ENCODE measurements at places on chromosomes 13 and 19. TPM values are rescaled to one million over a fixed set of nuclear protein-coding genes. Genes with fewer than 3 reads are reported as not detected.

DNA sequence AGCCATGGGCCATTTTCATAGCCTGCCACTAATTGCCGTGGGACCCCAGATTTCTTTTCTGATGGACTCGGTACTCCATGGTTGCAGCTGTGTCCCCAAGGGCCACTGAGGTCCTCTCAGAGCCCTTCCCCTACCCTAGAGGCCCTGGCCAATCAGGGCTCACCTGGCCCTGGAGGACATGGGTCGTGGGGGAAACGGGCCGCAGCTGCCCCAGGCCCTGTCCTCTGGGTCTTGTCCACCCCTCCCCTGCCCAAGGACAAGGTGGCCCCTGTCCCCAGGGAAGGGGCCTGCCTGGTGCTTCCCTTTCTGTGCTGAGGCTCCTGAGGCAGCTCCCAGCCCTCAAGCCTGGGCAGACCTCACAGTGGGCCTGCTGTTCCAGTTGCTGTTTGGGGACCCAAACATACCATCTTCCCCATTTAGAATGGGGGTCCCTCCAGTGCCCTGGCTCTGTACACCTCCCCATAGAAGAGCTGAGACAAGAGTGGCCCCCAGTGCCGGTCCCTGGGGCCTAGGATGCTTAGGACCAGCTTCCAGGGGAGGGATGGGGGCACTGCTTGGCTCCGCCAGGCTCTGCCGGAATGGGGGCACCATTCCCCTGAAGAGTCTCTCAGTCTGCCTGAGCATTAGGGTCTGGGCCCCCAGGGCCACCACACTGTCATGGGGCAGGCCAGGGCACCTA lies 3.2 kb downstream of the RAB11B start:
- no peak for DNase-seq

DNA sequence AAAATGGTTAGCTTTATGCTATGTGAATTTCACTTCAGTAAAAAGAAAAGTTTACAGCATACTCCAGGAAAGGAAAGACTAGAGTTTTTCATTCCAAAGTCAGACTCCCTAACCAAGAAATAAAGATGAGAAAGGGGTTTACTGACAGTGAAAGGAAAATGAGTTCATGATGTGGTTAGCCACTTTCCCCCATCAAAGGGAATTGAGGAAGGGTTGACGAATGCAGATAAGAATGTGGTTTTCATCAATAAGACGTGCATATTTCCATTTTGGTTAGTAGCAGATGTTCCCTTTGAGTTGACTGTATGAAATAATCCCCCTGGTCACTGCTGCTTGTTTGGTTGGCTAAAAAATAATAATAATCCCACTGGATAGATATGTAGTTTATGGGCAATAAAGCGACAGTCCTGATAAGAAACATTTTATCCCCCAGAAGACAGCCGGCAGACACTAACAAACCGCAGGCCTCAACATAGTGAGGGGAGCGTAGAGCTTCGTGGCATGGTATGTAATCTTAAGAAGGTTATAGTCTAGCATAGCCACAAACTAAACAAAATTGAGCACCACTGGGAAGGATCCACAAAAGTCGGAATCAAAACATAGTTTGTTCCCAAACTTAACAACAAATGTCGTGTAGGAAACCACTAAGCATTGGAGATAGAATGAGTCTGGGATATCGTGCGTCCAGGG lies 114.8 kb downstream of the COL4A2 start:
- DNase-seq: peak; percentile 92

- no peak for DNase-seq
Measured at GRCh38 chr13:109422161-109422560, 364.2 kb downstream of the IRS2 start.

- DNase-seq: no peak
Measured at GRCh38 chr19:53010494-53010893, 3.2 kb upstream of the ERVV-1 start.

- DNase-seq: no peak
Measured at GRCh38 chr13:101690871-101691270, 238.4 kb downstream of the ITGBL1 start.

DNA sequence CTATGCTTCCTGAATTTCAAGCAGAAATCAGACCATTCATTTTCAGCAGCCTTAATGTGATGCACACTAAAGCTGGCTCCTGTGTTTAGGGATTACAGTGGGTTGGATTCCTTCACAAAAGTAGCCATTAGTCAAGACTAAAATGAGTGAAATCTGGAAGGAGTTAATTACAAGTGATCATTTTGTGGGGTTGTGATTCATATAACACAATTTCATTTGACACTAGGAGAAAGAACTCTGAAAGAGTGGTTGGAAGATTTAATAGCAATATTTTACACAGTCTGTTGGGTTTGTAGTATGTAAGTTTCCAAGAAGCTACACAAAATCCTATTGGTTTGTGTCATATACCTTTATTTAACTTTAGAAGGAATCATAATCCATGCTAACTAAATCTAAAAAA lies 236.9 kb downstream of the DCT start:
- no peak for DNase-seq

GRCh38 chr19:49441960-49442350 lies 628 bp upstream of the SLC17A7 start:
- DNase-seq: no peak

DNA sequence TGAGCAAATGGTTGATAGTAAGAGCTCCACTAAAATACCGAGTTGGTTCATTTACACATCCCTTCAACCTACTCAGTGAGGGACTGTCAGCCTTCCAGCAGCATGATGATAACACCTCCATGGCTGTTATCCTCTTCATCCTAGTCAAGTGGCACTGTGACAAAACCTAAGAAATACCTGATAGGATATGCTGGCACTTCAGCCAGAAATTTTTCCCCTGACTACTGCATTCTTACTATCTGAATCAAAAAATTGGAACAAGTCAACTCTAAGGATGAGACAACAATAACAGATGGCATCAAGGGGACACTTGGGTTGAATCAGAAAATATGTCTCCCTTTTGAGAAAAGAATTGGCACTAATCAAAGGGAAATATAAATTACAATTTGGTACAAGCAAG lies 193.9 kb downstream of the KCTD12 start:
- DNase-seq: no peak

DNA sequence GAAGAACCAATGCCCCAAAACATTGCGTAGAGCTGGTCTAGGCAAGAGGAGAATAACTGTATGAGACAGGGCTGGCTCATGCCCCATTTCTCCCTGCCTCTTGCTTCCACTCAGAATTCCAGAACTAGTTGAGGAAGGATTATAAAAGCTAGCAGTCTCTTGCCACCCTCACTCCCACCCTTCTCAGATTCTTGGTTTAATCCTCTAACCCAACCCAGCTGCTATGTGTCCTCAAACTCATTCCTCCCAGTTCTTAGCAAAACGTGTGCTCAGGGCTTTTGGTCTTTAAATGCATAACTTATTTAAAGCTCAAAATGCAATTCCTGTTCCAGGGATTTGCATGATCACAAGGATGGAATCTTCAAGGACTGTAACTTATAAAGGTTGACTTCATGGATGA lies 466.3 kb downstream of the COG6 start:
- no peak for DNase-seq

DNA sequence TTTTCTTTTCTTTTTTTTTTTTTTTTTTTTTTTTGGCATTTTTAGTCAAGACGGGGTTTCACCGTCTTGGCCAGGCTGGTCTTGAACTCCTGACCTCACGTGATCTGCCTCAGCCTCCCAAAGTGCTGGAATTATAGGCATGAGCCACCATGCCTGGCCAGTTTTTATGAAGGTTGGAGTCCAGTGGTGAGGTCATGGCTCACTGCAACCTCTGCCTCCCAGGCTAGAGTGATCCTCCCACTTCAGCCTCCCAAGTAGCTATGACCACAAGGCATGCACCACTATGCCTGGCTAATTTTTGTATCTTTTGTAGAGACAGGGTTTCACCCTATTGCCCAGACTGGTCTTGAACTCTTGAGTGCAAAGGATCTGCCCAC lies 4.2 kb downstream of the SNRPA start:
- no peak for DNase-seq

- DNase-seq: no peak
Measured at GRCh38 chr19:5293612-5294378, 46.8 kb downstream of the PTPRS start.

- no peak for DNase-seq
Measured at GRCh38 chr19:3266792-3267514, 42.5 kb downstream of the CELF5 start.

DNA sequence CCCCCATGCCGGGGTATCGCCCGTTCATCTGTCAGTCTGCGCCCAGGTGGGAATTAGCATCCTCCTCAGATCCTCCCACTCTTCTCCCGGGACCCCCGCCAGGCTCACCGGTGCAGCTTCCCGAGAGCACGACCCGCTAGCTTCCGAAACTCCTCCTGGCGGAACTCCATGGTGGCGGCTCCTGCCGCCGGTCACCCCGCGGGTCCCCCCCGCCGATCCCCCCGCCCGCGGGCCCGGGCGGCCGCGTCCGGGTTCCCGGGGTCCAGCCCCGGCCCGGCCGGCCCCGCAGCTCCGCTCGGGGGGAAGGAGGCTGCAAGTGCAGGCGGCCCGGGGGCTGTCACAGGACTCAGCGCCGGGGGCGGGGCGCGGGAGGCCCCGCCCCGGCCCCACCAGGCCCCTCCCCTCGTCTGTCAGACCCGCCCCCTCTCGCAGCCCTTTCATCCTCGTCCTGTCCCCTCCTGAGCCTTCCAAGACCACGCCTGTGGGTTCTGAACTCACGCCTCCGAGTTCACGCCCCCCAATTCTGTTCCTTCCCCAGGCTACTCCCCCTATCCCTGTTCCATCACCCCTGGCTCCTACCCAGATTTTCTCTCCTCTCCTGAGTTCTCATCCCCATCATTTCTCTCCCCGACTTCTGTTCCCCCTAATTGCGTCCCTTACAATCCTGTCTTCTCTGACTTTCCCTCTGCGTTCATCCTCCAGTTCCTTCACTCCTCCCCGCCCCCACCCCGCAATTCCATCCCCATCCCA lies at the start of gene SLC17A7:
TSS of gene SLC17A7 (minus strand) at position 318 of the 750 bp plus-strand sequence. CDS start at position 170, 148 bp downstream.
- peak; percentile 64 for DNase-seq

- DNase-seq: peak; percentile 35
Measured at GRCh38 chr19:35115177-35115951, at the start of gene FXYD3. Gene FXYD3, plus strand, starts transcription at chr19:35115823. Its CDS starts 3,554 bp downstream, at chr19:35119377.

GRCh38 chr19:29293292-29293691 lies 80.3 kb upstream of the UQCRFS1 start:
- DNase-seq: no peak

DNA sequence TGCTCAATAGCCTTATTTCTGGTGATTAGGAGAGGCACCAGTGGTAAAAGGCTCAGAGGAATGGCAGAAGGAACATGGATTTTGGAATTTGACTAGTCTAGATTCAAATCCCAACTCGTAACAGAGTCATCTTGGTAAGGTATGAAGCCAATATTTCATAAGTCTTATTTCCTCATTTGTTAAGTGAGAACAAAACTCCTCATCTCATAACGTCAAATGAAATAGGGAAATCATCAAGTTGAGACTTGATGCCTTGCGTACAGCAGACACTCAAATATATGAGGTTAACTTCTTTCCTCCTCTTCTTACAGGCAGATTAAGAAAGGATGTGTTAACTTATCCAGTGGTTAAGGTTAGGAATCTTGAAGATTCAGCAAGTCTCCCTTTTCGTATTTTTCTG lies 189.2 kb downstream of the DLEU7 start:
- DNase-seq: no peak

- peak; percentile 79 for DNase-seq
Measured at GRCh38 chr19:56252699-56253422, 19.7 kb upstream of the EDDM13 start.

- DNase-seq: no peak
Measured at GRCh38 chr13:33997574-33997973, 179.6 kb downstream of the RFC3 start.

DNA sequence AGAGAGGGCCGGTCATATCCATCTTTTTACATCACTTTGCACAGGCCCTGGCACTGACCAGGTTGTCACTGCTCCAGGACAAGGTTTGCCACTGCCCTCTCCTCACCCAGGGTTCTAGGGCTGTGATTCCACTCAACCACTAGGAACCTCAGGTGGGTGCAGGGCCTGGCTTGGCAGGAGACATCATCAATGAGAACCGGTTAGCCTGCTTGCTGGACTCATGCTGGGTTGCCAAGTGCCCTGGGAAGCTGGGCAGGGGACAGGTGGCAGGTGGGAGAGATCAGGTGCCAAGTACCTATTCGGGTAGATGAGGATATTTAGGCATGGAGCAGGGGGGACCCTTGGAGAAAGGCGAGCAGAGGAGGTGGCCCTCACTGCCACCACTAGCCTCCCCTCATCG lies 4.2 kb upstream of the CERS4 start:
- DNase-seq: no peak

- DNase-seq: no peak
Measured at GRCh38 chr13:89458456-89458855, 1787.3 kb downstream of the SLITRK5 start.

DNA sequence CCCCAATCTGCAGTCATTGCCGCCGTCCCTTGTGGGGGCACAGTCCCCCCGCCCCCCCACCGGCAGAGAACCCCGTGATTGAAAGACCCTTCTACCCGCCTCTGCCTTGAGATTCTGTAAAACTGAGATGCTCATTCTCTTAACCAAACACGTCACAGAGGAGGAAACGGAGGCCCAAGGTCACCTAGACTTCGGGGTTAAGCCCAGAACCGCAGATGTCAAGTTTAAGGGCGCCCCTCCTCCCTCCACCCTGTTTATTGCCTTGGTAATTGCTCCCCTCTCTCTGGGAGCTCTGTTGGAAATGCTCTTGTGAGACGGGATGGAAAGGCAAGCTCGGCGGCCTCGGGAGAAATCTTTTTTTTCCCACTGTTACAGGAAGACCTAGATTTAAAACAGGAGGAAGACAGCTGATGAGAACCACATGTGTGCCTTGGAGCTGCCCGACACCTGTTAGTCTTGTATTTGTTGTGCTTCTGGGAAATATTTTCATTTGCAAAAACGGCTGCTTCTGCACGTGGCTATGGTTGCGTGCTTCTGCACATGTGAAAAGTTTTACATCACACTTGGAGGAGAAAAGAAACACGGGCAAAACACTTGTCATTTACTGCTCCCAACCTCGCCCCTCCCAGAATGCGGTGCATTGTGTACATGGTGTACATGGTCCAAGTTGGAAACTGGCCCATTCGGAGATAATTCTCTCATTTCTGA lies 1.1 kb upstream of the MED26 start:
- DNase-seq: peak; percentile 69

DNA sequence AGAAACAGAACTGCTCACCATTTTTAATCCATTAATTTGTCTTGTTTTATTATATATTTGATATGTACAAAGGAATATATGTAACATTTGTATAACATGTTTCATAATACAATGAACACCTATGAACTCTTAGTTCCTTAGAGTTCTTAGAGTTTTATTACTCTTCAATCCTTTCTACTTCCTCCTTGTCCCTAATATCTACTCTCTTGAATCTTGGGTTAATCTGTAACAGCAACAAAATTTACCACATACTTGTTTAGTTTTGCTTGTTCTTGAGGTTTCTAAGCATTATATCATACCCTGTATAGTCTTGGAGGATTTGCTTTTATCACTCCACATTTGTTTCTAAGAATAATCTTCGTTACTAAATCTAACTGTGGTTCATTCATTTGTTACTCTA lies 151.4 kb downstream of the PDS5B start:
- no peak for DNase-seq

LYL1 gene
- 4.1 TPM for total RNA-seq

ANGPTL8 gene
- total RNA-seq: not detected

CEACAM3 gene
- not detected for total RNA-seq

FCER2 gene
- total RNA-seq: not detected

LRRC25 gene
- total RNA-seq: not detected

FFAR2 gene
- total RNA-seq: not detected

DNAAF3 gene
- total RNA-seq: 1.6 TPM

RUVBL2 gene
- 389 TPM for total RNA-seq

TNNT1 gene
- 32.5 TPM for total RNA-seq

ZFP36 gene
- total RNA-seq: 6.4 TPM

PIK3R2 gene
- total RNA-seq: 11.7 TPM

ZNF681 gene
- 2.3 TPM for total RNA-seq

PSG6 gene
- total RNA-seq: not detected

All from RPMI7951 (cell line).